ENCODE measurements at places on chromosomes 12 and 14. TPM values are rescaled to one million over a fixed set of nuclear protein-coding genes. Genes with fewer than 3 reads are reported as not detected.
A peak's percentile ranks its signal among the peaks of the same experiment; 100 is the strongest.

DNA sequence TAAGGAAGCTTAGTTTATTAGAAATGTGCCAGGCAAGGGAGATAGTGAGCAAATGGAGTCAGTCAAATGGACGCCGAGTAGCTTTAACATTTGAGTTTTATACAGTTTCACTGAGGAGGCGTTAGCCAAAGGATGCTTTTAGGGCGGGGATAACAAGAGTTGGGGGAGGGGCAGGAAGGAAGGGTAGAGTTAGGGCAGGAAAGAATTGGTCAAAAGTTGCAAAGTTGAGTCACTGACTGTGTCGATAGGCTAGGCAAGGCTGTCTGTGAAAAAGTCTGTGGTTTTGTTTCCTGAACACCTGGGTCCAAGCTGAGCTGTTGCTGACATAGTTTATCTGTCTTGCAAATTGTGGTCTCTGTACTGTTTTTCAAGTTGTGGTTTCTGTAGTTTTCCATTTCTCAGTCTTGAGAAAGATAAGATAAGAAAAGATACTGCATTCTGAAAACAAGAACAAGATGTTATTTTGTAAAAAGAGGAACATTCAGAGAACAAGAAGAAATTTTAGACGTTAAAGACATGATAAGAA is 62.6 kb upstream of the RESF1 start:
- DNase-seq = no peak

DNA sequence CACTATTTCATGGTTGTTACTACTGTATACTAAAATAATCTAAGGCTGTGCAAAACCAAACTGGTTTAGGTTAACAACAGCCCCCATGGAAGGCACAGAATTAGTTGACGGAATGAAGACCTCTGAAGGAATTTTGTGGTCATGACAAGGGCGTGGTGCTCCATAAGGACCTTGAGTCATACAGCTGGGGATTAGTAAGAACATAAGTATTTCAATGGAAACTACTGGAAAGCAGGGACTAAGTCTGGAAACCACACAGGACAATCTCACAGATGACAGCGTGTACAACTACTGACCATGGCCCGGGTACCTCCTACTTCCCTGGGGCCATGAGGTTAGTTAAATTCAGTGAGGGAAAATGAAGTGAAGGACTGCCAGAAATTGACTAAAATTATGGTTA is 98.5 kb upstream of the PLEKHA5 start:
- DNase-seq = peak; percentile 4

DNA sequence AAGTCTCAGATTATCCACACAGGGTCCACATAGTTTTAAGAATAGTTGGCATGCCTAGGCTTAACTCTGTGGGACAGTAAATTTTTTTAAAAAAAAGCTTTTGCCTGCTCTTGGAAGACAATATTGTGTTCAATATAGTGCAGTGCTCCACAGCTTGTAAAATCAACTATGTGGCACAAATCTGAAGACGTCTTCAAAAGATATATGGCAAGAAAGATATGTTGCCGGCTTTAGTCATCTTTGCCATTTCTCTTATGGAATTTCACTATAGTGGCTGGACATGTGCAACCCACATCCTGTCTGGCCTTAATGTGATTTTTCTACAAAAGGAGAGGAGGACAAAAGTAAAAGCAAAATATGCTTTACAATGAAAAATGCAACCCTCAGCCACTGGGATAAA is 90.5 kb downstream of the MGST1 start:
- DNase-seq = no peak

GRCh38 chr14:76958020-76958979 is 70.2 kb downstream of the IRF2BPL start:
- DNase-seq = no peak

DNA sequence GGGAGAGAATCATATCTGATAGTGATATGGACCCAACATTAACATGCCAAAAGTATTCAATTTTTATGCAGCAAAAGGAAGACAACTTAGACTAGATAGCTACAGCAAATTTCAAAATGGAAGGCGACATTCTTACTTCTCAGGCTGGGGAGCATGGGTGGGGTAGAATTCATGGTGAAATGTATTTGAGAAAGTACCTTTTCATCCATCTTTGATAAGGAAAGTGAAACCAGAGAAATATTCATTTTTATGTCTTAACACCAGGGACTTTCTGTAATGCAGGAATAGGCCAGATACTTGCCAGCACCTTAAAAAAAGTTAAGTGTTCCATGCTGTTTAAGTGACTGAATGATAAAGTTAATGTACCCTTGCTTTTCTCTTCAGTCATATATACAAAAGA is 13.4 kb downstream of the BTG1 start:
- DNase-seq = no peak

The C14orf180 gene
- total RNA-seq = not detected

The ASPG gene
- not detected for total RNA-seq

The CLMN gene
- total RNA-seq = 34.9 TPM

All from Panc1 (cell line).